NT2/D1 (cell line): ENCODE measurements at places on chromosomes 4 and X.

- DNase-seq = no peak
Measured at GRCh38 chrX:110317061-110317819, 645 bp downstream of the AMMECR1 start.

DNA sequence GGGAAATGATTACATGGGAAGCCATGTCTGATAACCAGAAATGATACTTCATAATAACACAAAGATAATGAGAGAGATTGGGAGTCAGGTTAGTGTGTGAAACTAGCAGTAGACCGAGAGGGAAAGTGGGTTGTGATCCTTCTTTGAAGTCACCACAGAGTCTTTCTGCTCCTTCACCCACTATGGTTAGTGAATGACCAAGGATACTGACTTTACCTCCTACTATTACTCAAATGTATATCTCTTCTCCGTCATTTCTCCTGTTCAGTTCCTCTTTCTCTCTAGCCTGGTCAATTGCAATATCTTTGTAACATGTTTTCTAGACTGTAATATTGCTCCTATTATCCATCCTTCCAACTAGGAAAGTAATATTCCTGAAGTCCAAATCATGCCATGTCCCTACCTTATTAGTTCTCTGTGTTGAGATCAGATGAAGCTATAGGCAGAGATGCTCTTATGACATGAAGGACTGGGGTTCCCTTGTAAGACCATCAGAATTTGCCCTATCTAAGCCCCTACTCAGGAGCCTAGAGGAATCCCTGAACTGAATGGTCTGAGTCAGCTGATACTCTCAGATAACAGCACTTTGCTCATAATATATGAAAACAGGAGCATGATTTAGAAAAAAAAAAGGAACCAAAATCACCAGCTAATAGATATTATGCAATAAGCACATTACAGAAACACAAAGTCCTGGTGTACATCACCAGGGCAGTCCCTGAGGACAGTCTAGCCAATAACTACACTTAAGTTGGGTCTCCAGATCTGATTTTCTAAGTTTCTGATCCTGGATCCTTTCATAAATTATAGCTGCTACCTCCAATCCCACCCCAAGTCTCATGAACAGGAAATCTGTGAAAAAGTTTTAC lies 81.2 kb downstream of the SHROOM3 start:
- DNase-seq = no peak

DNA sequence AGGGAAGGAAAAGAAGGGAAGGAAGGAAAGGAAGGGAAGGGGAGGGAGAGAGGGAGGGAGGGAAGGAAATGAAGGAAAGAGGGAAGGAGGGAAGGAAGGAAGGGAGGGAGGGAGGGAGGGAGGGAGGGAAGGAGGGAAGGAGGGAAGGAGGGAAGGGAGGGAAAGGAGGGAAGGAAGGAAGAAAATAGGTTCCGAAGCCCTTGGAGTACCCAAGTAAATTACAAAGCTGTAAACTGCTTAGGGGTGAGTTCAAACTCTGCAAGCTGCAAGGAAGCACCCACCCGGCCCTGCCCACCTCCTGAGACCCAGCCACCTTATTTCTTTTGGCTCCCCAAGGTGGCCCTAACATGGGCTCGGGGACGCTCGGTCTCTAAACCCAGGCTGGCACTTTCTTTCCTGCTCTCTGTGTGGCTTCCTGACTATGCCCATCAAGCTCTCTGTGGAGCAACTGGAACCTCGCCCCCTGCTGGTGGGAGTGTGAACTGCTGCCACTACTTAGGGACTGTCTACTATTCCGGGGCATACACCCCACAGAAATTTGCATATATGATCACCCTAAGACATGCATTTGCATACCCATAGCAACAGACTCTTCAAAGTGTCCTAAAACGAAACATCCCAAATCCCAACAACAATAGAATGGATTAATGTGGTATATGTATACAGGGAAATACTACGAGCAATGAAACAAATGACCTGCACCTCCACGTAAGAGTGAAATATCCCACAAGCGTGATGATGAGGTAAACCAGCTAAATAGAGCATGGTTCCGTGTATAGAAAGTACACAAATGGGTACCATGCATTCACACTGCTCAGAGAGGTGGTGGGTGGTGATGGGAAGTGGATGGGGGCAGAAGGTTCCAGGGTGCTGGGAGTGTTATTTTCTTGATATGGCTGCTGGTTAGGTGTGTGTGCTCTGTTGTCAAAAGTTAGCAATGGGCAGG lies 151.7 kb upstream of the TBL1X start:
- no peak for DNase-seq

DNA sequence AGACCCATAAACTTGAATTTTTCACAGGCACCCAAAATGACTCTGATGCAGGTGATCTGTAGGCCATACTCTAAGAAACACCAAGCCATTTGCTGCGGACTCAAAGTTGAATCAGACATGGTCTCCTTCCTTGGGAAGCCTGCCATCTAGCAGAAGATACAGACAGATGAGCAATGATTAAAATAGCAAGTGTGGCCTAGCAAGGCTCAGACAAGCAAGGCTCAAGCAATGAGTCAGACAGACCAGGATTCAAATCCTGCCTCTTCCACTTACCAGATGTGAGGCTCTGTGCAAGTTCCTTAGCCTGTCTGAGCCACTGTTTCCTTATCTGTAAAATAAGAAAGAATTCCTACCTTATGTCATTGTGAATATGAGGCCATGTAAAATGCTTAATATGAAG lies 2.3 kb downstream of the CCDC149 start:
- DNase-seq = no peak

GRCh38 chr4:169689681-169690080 lies 68.1 kb downstream of the HPF1 start:
- DNase-seq = no peak

- DNase-seq = no peak
Measured at GRCh38 chr4:69026974-69027373, 69.3 kb upstream of the UGT2B7 start.

GRCh38 chr4:48247878-48248558 lies 21.6 kb downstream of the TEC start:
- no peak for DNase-seq

DNA sequence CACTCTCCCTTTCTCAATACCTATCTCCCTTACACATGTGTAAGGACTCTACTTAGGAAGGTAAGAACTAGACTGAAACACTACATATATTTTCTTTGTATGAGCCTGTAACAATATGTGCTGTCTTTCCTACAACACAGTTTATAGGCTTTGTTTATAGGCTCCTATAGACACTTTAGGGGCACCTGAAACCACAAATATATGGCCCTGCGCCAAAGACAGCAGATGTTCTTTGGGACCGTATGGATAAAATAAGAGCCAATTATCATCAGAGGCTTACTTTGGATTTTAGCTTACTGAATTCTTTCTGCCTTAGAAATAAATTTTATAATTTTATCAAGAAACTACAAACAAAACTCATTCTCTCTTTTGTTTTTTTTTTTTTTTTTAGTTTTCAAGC lies 16.6 kb upstream of the CXCL3 start:
- no peak for DNase-seq

DNA sequence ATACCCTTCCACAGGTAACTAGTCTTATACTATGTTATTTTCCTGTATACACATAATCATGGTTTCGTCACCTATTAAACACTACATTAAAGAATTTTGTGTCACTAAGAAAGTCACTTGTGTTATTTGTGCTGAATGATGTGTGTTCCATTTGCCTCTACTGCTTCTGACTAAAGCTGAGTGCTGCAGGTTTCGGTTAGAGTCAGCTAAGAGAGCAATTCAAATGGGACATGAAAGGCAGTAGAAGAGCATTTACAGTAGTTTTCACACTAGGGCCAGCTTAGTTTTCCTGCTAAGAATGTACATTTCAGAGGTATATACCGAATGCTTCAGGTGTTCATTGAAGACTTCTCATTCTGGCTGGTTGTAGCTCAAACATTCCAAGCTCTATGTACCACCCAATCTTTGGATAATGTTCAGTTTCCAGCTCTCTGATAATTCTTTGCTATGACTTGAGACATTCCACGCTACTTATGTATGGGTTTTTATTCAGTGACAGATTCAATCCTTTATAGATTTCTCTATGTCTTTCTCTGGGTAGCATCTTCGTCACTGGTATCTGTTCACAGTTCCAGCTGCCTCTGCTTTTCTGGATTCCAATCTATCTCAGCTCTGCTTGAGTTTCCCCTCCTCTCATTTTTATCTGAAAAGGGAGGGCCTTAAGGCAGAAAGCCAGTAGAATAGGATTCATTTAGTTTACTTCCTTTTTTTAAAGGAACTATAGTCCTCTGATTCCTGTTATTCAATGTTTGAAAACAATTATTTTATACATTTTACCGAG lies 164.4 kb downstream of the CXXC4 start:
- no peak for DNase-seq

DNA sequence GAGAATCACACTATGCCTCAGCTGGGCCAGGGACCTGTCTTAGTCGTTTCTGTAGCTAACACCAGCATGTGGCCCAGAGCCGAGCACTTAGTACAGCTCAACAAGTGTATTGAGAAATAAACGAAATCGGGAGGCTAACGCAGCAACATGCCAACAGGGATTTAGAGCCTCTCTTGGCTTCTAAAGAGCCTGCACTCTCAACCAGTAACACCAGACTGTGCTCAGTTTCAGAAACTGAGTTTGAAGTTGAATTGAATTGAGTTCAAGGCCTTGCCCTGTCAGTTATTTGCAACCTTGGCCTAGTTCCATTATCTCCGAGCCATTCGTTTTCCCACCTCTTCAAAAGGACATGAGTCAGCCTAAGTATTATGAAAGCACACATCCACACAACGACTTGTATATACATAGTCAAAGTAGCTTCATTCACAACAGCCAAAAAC lies 71.3 kb upstream of the LDB2 start:
- no peak for DNase-seq

DNA sequence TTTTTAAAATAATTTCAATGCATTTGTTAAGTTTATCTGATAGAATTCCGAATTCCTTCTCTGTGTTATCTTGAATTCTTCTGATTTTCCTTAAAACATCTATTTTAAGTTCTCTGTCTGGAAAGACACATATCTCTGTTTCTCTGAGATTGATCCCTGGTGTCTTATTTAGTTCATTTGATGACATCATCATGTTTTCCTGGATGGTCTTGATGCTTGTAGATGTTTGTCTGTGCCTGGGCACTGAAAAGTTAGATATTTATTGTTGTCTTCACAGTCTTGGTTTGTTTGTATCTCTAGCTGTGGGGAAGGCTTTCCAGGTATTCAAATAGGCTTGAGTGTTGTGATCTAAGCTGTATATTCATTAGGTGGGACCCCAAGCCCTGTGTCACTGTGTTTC lies 1028.8 kb downstream of the GLUD2 start:
- no peak for DNase-seq

DNA sequence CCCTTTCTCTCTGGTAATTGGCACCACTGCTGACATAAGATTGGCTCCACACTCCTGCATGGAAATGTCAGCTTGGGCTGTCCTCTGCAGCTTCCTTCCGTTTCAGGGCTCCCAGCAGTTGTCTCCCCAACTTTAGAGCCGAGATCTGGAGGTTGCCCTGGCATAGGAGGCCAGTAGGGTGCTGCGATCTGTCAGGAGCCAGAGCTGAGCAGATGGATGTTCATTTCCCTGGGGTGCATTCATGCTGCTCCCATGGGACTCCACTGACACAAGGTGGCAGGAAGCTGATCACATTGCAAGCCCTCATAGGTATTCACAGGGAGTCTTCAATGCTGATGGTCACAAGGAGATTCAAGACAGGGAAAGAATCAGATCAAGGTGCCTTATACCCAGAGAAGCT lies 116.6 kb upstream of the RAI2 start:
- no peak for DNase-seq

- DNase-seq = no peak
Measured at GRCh38 chr4:81562093-81562492, 90.4 kb upstream of the RASGEF1B start.

DNA sequence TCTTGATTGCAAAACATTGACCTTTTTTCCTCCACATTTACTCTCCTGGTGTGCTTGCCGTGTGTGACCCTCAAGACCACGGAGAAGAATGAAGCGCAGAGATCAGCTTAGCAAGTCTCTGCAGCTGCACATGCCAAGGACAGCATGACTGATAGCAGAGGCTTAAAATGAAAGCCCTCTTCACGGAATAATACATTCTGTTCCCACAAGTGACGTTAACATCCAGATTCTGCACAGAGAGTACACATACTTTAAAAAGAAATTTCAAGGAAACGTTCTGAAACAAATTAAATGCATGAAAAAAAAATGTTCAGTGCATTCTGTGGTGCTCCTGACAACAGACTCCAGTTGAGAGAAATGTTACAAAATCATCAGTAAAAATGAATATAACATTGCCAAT lies 60.9 kb downstream of the SLC7A11 start:
- no peak for DNase-seq

GRCh38 chr4:185221491-185221890 lies 12.1 kb downstream of the SNX25 start:
- DNase-seq = no peak

- DNase-seq = no peak
Measured at GRCh38 chrX:42442745-42443144, 335.2 kb downstream of the PPP1R2C start.

- DNase-seq = no peak
Measured at GRCh38 chrX:112643721-112644120, 36.0 kb downstream of the LHFPL1 start.

DNA sequence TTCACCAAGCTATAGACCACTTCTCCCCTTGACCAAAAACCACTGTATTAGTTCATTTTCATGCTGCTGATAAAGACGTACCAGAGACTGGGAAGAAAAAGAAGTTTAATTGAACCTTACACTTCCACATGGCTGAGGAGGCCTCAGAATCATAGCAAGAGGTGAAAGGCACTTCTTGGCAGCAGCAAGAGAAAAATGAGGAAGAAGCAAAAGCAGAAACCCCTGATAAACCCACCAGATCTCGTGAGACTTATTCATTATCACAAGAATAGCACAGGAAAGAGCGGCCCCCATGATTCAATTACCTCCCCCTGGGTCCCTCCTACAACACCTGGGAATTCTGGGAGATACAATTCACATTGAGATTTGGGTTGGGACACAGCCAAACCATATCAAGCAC lies 97.8 kb downstream of the DOCK11 start:
- DNase-seq = no peak

DNA sequence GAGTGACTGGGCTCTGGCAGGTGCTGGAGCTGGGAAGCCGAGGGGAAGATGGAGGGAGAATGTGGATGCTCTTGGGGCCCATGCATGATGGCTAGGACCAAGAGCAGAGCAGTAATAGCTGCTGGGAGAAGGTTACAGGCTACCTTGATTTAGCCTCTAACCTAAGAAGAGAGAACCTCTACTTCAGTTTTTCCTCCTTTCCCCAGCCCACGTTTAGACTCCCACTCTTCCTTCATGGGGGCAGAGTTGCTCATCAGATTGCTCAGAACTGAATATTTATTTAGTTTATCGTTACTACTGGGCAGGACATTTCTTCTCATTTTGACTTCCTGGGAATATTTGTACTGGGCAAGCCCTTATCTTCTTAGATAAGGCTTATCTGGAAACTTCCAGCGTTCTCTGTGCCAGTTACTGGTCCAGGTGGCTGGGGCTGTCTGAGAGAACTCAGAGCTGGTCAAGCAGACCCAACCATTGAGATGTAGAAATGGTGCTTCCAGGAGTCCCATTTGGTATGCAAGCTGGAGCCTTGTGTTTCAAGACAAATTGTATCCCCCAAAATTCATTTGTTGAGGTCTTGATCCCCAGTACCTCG lies 442.9 kb upstream of the BOD1L1 start:
- no peak for DNase-seq

- DNase-seq = no peak
Measured at GRCh38 chr4:145756244-145756643, 76.3 kb downstream of the C4orf51 start.

- no peak for DNase-seq
Measured at GRCh38 chr4:39068907-39069306, 6.9 kb downstream of the KLHL5 start.
